Vagina (tissue), 2 donors: ENCODE measurements at places on chromosomes 12 and 14.

GRCh38 chr14:101006008-101006407 is 102.5 kb upstream of the RTL1 start:
- DNase-seq, result no peak

- no peak for DNase-seq
Observed at GRCh38 chr12:21144309-21144708, 13.3 kb downstream of the SLCO1B1 start.

GRCh38 chr12:4975574-4975973 is 65.9 kb downstream of the KCNA1 start:
- no peak for DNase-seq

GRCh38 chr12:109130297-109131153 is 14.1 kb downstream of the ACACB start:
- DNase-seq, result no peak

GRCh38 chr14:89429199-89430181 is 12.5 kb upstream of the FOXN3 start:
- DNase-seq, result no peak

DNA sequence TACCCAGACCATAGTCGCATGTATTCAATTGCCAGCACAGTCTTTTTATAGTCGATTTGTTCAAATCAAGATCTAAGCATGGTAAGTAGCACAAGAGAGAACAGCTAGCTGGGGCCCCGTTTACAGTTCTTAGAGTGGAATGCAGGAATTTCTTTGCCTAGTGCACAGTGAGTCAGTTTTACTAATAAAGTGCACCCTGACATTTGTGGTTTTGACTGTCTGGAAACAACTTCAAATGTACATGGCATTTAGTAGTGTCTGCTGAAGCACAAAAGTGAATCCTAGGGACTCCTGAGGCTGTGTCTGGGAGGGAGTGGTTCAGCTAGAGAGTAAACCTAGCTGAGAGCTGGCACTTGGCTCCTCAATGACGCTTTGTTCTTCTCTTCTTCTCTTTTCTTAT is 64.9 kb downstream of the TMX1 start:
- DNase-seq, result no peak

DNA sequence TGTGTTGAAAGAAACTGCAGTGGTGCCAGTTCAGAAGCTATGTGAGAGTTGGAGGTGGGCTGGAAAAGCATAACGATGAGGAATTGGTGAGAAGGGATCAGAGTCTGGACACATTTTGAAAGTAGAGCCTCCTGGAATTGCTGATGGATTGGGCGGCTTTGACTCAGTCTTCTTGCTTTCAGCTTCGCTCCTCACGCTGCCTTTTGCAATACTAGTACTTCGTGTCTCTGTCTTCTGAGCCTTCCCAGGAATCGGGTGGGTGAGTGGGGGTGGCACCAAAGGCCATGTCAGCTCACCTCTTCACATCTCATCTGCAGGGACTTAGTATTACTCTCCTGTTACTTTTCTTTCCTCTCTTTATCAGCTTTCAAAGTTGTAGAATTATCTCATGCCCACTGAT is 101.6 kb upstream of the RFX4 start:
- no peak for DNase-seq

DNA sequence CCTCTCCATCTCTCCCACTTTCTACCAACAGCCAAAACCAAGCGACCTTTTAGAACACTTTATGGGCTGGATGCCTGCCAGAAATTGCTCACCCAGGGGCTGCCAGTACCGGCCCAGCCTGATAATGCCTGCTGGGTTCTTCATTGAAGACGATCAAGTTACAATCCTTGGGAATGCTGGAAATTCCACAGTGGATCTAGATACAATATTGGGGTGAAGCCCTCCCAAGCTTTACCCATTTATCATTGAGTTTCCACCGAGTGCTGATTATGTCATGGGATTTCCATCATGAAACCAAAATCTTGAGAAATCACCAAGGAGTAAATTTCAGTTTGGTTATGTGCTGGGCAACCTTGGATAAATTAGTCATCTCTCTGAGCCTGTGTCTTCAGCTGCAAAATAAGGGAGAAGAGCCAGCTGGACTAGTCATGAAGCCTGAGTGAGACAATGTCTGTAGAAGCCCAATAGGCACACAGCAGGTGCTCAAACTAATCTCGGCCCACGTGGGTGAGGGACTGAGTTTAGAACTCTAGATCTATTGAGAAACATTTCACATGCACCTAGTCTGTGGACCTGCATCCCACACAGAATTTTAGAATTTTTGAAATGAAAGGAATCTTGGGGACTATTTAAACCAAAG is 75.5 kb upstream of the CLMN start:
- DNase-seq, result no peak

DNA sequence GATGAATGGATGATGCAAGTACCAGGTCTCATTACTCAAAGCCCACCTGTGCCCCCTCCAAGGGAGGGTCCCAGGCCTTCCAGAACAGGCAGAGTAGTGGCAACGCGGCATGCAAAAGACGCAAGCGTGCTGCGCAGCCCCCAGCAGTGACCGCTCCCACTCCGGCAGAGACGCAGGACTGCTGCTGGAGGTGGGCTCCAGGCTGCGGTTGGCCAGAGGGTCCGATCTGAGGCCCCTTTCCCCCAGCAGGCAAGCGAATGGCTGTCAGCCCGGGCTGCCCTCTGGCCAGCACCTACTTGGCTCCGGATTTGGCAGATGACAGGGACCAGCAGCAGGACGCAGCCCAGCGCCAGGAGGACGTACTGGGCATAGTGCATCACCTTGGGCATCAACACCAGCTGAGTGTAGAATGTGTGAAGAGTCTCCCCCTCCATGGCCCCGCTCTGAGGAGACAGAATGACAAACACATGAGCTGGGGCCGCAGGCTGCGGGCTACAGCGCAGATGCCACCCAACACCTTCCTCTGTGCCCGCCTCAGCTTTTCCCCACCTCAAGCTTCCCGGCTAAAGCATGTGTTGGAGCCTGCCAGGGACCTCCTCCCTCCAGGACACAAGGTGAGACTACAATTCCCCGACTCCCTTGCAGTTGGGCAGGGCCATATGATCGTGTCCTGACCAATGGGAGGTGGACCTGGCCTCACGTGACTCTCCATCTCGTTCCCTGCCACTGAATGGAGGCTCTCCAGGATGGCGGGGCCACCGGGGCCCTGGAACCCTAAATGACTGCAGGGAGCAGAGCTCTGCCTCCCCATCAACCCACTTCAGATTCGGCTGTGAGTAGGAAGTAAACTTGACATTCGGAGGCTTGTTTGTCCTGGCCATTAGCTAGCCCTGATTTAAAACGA is 77.4 kb downstream of the SCARB1 start:
- DNase-seq, result no peak

GRCh38 chr12:39116861-39117260 is 211.5 kb upstream of the CPNE8 start:
- DNase-seq, result no peak

DNA sequence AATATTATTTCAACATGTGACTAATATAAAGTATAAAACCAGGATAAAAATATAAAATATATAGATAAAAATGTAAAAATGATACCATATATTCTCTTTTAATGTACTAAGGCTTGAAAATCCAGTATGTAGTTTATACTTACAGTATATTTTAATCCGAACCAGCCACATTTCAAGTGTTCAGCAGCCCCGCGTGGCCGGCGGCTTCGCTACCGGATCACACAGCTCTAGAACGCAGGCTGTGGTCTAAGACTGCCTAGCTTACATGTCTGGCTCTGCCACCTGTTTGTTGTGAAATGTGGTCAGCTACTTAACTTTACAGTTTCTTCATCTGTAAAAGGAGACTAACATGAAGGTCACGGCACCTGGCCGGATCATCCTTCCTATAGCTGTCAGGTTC is 189.7 kb upstream of the TBX3 start:
- no peak for DNase-seq
